CD4-positive, CD25-positive, alpha-beta regulatory T cell (primary cell): ENCODE measurements at places on chromosomes 12 and 14. TPM values are rescaled to one million over a fixed set of nuclear protein-coding genes. Genes with fewer than 3 reads are reported as not detected.

- H3K36me3 ChIP-seq, result peaks cover 60% of the 10 kb centered on the region
- no peak for DNase-seq
- no peaks in the 10 kb centered on the region for H3K27me3 ChIP-seq
- H3K4me3 ChIP-seq, result no peak overlapping the region
These were observed 41.9 kb downstream of the DCP1B start for GRCh38 chr12:1962051-1963020.

DNA sequence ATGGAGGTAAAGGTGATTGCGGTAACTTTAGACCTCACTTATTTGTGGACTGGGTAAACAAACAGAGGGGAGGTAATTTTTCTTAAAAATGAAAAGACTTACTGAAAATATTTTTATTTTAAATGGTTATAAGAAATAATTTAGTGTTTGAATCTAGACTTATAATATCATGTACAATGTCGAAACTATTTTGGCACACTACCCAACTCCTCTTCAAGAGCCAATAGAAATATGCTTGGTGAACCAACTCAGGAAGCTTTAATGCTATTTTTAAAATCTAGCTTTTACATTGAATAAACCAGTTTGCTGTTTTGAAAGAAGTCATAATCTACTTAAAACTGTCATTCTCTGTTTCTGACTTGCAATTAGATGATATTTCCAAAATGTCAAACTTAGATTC, 175.8 kb upstream of the NPAS3 start:
- H3K4me1 ChIP-seq, result no peaks in the 10 kb centered on the region
- H3K27ac ChIP-seq, result no peak overlapping the region
- DNase-seq, result no peak

Gene JAG2
- 0.23 TPM for polyA plus RNA-seq

Gene BMP4
- polyA plus RNA-seq, result not detected

Gene DHH
- not detected for polyA plus RNA-seq

DNA sequence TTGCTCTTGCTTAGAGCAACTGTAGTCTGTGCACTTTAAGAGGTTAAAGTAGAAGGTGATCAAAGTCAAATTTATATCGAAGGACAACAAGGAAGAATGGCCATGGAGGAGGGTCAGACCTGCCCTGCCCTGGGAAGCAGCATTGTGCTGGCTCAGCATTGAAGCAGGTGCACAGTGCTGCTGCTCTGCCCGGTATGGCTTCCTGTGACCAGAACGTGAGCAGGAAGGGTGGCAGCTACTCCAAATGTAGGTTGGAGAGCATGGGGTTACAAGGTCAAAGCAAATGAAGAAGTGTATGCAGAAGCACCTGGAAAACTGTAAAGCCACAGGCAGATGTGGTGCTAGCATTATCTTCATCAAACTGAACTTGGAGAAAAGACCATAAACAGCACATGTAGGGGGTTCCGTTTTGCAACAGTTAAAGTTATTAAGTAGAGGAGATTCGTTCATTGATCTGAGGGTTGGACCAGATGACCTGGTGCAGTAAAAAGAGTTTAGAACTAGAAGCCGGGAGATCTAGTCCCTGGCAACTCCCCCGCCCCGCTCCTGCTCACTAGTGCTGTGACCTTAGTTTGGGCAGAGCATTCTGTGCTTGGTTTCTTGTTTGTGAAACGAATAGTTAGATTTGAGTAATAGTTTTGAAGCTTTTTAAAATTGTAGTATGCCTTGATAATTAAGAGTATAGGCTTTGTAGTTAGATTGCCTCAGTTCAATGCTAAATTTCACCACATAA, 84.2 kb downstream of the SCN8A start:
- peaks cover 9% of the 10 kb centered on the region for H3K27me3 ChIP-seq
- no peak overlapping the region for H3K4me3 ChIP-seq
- H3K27ac ChIP-seq, result no peak overlapping the region

DNA sequence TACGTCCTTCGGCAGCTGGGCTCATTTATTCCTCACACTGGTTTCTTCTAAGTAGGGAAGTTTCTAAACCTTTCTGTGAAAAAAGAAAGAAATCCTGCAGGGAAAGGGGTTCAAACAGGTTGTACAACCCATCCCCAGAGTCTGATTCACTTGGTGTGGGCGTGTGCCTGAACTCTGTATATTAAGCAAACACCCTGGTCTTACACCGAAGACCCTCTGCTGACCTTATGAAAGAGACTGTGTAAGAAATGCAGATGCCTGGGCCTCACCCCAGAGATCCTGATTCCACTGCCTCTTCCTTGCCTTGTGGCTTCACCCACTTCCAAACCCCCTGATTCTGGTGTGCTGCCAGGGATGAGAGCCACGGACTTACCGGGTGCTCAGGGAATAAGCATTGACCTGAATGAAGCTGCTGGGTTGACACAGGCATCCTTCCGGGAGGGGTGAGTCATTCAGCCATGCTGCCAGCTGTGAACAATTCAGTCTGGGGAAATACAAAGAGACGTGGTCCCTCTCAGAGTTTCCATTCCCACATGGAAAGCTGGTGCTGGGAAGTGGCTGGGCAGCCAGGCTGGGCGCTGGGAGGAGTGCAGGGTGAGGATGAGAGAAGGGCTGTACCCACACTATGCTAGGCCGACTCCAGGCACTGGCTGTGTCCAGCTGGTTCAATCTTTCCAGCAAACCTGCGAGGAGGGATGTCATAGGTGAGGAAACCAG, 26.5 kb upstream of the ACTN1 start:
- H3K27ac ChIP-seq, result no peak overlapping the region
- H3K4me3 ChIP-seq, result no peak overlapping the region
- H3K4me1 ChIP-seq, result no peaks in the 10 kb centered on the region
- no peak for DNase-seq

DNA sequence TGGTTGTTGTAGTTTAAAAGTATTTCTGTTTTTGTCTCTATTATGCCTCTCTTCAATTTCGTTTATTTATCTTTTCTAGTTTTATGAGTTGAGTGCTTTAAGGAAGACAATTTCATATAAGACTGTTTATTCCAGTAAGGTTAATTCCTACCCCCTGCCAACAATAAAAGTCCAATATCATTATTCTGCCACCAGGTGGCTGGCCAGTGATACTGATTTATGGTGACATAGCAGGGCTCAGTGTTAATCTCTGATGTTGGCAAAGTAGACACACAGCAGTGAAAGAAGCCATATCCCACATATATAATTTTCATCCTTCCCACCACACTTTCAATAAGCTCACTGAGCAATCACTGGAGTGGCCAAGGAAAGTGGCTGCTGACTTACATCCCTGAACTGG, 69.0 kb upstream of the BMP4 start:
- no peak for DNase-seq
- no peaks in the 10 kb centered on the region for H3K4me1 ChIP-seq
- H3K27ac ChIP-seq, result no peak overlapping the region
- H3K4me3 ChIP-seq, result no peak overlapping the region
- no peaks in the 10 kb centered on the region for H3K27me3 ChIP-seq

DNA sequence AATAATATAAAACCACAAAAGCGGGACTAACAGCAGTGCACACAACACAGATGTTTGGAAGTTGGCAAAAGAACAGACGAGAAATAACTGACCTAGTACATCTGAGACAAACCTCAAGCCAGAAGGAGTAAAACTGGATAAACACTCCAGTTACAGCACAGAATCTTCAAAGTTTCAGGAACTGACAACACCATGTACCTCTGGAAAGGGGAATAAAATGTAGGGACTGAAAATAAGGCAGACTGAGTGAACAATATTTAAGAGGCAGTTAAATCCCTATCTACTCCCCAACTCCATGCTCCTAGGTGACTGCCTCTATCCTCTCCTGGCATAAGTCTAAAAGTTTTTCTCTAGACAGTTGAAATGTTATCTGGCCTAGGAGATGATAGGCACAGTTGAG, 57.9 kb downstream of the ZFYVE21 start:
- no peak for DNase-seq
- no peak overlapping the region for H3K4me3 ChIP-seq
- peaks cover 16% of the 10 kb centered on the region for H3K36me3 ChIP-seq
- no peak overlapping the region for H3K27ac ChIP-seq
- no peaks in the 10 kb centered on the region for H3K4me1 ChIP-seq

GRCh38 chr12:93571925-93572711, at the start of gene SOCS2:
Gene SOCS2, plus strand, starts transcription at chr12:93572675. Its CDS starts 223 bp downstream, at chr12:93572898.
- no peak for DNase-seq
- H3K27ac ChIP-seq, result peak within 1 kb of the TSS; percentile 73
- H3K36me3 ChIP-seq, result peaks cover 11% of the 10 kb centered on the region
- no peaks in the 10 kb centered on the region for H3K27me3 ChIP-seq
- H3K4me3 ChIP-seq, result peak within 1 kb of the TSS; percentile 69

GRCh38 chr14:64704743-64705380, 638 bp downstream of the PLEKHG3 start:
- no peak for DNase-seq
- H3K27ac ChIP-seq, result peak overlapping the region; percentile 14
- peak overlapping the region; percentile 41 for H3K4me3 ChIP-seq

- H3K36me3 ChIP-seq, result no peaks in the 10 kb centered on the region
- H3K27ac ChIP-seq, result peak overlapping the region; percentile 43
- H3K27me3 ChIP-seq, result no peaks in the 10 kb centered on the region
- peak overlapping the region; percentile 53 for H3K4me3 ChIP-seq
- DNase-seq, result no peak
These were observed 4.2 kb upstream of the XPOT start for GRCh38 chr12:64400041-64400440.

GRCh38 chr12:93019975-93020630, 91.0 kb upstream of the EEA1 start:
- no peak for DNase-seq
- H3K4me3 ChIP-seq, result no peak overlapping the region
- H3K4me1 ChIP-seq, result no peaks in the 10 kb centered on the region
